ENCODE measurements at places on chromosomes 7 and 10.

DNA sequence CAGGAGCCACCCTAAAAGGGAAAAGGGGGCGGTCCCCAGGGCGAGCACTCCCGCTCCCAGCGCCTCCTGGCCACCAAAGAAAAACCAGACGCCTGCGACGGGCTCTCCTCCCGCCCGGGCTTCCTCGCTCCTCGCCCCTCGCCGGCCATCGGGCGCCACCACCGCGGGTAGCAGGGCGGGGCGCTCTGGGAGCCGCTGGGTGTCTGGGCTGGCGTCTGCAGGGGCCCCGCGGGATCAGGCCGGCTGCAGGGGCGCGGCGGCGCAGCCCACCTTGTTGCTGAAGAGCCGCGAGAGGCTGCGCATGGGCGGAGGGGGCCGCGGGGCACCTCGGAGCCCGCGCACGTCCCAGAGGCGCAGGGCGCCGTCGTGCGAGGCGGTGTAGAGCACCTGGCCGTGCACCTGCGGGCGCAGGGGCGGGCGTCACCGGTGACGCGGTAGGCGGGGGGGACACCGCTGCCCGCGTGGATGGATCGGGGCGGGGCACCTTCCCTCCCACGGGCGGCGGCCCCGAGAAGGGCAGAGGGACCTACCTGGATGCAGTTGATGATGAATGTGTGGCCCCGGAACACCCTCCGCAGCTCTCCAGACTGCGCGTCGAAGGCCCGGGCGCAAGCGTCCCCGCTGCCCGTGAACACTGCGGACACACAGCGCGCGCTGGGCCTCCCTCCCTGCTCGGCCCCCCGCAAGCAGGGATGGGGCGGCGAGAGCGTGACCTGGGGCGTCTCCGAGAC, 28.3 kb downstream of the WDR86 start:
- DNase-seq: peak; percentile 61
- peaks cover 12% of the 10 kb centered on the region for H3K4me1 ChIP-seq
- peaks cover 6% of the 10 kb centered on the region for H3K27me3 ChIP-seq
- H3K27ac ChIP-seq: peak overlapping the region; percentile 62
- no peaks in the 10 kb centered on the region for H3K36me3 ChIP-seq
- peak overlapping the region; percentile 63 for H3K4me3 ChIP-seq

- no peak overlapping the region for H3K27ac ChIP-seq
- H3K27me3 ChIP-seq: no peaks in the 10 kb centered on the region
- H3K4me3 ChIP-seq: no peak overlapping the region
- no peak for DNase-seq
- H3K4me1 ChIP-seq: no peaks in the 10 kb centered on the region
- H3K36me3 ChIP-seq: no peaks in the 10 kb centered on the region
These were observed 551.8 kb upstream of the NRP1 start for GRCh38 chr10:33886299-33886698.

DNA sequence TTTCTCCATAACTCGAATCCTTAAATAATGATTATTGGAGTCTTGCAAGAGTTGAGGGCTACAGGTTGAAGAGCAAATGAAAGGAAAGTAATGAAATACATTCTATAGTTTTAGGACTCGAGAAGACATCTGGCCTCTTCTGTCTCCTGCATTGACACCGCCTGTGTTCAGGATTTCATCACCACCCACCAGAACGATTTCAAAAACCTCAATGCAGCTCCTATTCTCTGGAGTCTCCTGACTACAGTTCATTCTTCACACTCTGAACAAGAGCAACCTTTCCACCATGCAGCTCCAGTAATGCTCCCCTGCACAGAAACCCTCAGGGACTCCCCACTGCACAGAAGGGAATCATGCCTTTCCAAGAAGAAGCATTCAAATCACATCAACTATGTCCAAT, 5.5 kb downstream of the IL15RA start:
- no peak overlapping the region for H3K4me3 ChIP-seq
- H3K27me3 ChIP-seq: no peaks in the 10 kb centered on the region

DNA sequence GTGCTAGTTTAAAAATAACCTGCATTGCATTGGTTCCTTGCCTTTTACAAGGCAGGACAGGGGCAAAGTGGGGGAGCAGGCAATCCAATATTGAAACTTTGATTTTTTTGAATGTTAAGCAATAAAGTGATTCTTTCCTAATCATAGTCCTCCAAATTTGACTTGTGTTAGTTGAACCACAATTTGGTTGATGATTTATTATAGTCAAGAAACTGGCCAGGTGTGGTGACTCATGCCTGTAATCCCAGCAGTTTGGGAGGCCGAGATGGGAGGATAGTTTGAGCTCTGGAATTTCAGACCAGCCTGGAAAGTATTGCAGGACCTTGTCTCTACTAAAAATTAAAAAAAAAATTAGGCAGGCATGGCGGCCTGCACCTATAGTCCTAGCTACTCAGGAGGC, 27.9 kb upstream of the ABLIM1 start:
- H3K36me3 ChIP-seq: no peaks in the 10 kb centered on the region
- no peak for DNase-seq
- H3K27ac ChIP-seq: no peak overlapping the region
- H3K4me3 ChIP-seq: no peak overlapping the region

GRCh38 chr10:77173615-77174461, 463.8 kb downstream of the KCNMA1 start:
- no peak overlapping the region for H3K27ac ChIP-seq
- H3K36me3 ChIP-seq: no peaks in the 10 kb centered on the region
- no peaks in the 10 kb centered on the region for H3K4me1 ChIP-seq
- no peaks in the 10 kb centered on the region for H3K27me3 ChIP-seq
- no peak overlapping the region for H3K4me3 ChIP-seq
- peak; percentile 50 for DNase-seq

DNA sequence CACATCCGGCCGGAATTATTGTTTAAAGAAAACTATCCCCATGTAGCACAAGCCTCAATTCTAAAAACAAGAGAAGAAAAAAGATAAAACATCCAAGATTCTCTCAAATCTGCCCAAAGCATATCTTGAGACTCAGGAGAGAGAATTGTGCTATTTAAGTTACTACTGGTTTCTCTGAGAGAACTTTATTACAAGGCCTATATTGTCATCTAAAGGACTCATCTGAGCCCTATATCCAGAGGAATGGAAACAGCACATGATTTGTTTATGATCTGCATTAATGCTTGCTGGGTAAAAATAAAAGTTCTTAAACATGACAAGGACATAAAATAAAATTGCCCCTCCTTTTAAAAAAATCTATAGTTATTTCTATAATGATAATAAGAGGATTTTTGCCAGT, 25.0 kb downstream of the LRRN3 start:
- no peak for DNase-seq
- no peaks in the 10 kb centered on the region for H3K27me3 ChIP-seq
- H3K4me1 ChIP-seq: no peaks in the 10 kb centered on the region
- H3K36me3 ChIP-seq: no peaks in the 10 kb centered on the region
- no peak overlapping the region for H3K27ac ChIP-seq

DNA sequence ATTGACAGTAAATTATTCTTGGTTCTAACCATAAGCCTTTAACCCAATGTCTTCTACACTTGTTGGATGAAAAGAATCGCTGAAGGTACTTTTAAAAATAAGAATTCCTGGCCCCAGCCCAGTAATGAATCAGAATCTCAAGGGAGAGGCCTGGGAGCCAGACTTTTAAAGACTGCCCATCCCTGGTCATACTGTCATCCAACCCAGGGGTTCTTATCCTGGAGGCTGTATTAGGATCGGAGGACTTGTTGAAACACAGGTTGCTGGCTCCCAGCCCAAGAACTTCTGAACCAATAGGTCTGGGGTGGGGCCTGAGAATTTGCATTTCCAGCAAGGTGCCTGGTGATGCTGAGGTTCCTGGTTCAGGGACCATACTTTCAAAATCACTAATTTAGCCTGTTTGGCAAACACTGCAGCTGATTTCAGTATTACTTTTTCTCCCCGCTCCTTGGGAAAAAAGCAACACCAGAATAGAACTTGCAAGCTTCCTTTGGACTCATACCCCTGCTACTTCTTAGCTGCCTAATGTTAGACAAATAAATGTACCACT, 79.5 kb upstream of the FAM133B start:
- no peak overlapping the region for H3K27ac ChIP-seq
- peaks cover 3% of the 10 kb centered on the region for H3K36me3 ChIP-seq
- H3K4me1 ChIP-seq: no peaks in the 10 kb centered on the region
- no peak overlapping the region for H3K4me3 ChIP-seq
- no peak for DNase-seq

DNA sequence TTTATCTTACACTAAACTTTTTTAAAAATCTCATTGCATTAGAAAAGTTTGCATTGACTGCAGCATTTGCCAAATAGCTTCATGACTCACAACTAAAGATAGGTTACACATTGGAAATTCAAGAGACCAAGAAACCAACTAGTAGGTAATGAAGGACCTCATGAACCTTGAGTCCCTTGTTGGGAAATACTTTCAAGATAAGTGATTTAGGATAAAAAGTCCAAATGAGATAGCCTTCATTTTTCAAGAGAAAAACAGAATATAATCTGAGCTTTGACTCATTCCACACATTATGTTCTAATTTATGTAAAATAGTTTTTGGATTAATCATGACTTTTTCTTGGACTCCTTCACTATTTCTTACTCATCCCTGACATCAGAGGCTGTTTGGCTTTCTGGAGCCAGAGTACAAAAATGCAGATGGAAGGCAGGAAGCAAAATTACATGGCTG, 13.1 kb upstream of the LIPF start:
- H3K36me3 ChIP-seq: no peaks in the 10 kb centered on the region
- H3K27me3 ChIP-seq: no peaks in the 10 kb centered on the region
- H3K4me3 ChIP-seq: no peak overlapping the region
- no peak for DNase-seq
- H3K27ac ChIP-seq: no peak overlapping the region
- H3K4me1 ChIP-seq: no peaks in the 10 kb centered on the region

GRCh38 chr10:103490986-103491314, 2.6 kb upstream of the NEURL1 start:
- H3K27me3 ChIP-seq: no peaks in the 10 kb centered on the region
- DNase-seq: no peak
- no peaks in the 10 kb centered on the region for H3K4me1 ChIP-seq
- no peaks in the 10 kb centered on the region for H3K36me3 ChIP-seq
- H3K27ac ChIP-seq: no peak overlapping the region

DNA sequence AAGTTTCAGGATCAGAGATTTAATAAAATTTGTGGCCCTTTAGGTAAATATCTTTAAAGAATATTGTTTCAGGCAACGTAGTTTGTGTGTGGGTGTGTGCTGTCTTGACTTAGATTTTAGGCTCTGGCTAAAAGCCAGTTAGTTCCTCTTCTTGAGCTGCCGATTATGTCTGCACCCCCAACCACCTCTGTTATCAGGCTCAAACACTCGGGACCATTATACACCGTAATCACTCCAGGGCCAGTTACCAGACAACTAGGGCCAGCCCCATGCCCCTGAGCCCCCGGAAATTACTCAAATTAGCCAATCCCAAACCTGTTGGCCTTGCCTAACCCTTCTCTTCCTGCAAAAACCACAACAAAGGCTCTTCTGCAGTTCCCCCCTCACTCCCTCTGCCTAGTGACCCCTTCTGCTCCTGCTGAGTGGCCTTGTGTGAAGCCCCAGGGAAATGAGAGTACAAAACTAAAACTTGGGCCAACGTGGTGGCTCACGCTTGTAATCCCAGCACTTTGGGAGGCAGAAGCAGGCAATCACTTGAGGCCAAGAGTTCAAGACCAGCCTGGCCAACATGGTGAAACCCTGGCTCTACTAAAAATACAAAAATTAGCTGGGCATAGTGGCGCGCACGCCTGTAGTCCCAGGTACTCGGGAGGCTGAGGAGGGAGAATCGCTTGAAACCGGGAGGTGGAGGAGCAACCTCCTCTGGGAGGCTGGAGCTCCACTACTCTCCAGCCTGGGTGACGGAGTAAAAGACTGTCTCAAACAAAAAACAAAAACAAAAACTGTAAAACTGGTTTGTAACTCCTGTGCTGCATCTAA, 9.2 kb upstream of the HNRNPF start:
- peak overlapping the region; percentile 9 for H3K4me3 ChIP-seq
- DNase-seq: peak; percentile 31
- no peaks in the 10 kb centered on the region for H3K36me3 ChIP-seq
- peaks cover 24% of the 10 kb centered on the region for H3K4me1 ChIP-seq
- peak overlapping the region; percentile 54 for H3K27ac ChIP-seq

DNA sequence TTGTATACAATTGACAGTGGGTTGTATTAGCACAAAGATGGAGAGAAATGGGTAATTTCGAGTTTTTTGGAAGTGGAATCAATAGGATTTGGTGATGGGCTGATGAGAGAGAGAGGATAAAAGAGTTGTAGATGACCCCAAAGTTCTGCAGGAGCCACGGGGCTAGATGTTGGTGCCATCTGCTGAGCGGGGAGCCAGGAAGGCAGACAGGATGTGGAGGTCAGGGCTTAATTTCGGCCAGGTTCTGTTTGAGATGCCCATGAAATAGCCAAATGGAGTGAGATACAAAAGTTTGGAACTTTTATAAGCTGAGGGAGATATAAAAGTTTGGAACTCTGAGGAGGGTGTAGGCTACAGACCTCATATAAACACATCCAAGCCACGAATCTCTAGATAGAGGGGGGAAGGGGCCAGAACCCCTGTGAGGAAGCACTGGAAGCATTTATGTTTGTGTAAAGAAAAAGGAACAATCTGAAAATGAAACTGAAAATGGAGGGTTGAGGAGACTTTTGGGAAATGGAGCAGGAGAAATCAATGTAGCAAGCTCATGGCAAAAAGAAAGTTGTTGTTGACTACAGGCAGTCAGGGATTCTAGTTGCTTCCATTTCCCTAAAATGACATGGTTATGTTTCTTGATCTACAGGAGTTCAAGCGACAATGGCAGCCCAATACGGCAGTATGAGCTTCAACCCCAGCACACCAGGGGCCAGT, 2.2 kb downstream of the GIMAP4 start:
- peak overlapping the region; percentile 92 for H3K4me3 ChIP-seq
- H3K27me3 ChIP-seq: no peaks in the 10 kb centered on the region
- H3K36me3 ChIP-seq: peaks cover 36% of the 10 kb centered on the region
- H3K27ac ChIP-seq: peak overlapping the region; percentile 84
- no peak for DNase-seq

Measured in naive thymus-derived CD4-positive, alpha-beta T cell (primary cell).